ENCODE measurements at places on chromosomes 2 and 18.

DNA sequence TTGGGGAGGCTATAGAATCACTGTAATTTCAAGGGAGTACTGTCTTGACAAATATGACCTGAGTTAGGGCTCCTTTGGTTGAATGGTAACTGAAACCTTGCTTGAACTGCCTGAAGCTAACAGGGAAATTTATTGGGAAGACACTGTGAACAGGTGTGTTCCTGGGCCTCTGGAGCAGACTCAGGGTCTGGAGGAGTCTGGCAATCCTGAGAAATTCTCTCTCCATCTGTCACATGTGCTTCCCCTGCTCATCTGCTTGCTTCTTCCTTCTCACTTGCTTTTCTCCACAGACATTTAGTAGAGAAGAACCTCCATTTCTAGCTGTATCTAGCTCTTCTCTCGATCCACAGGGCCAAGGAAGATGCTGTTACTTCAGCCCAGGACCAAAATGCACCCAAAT is 476.5 kb downstream of the LRP1B start:
- DNase-seq, result no peak

- DNase-seq, result peak; percentile 28
Measured at GRCh38 chr2:237865623-237866041, 6.2 kb downstream of the RAMP1 start.

GRCh38 chr18:27662537-27662936 is 477.4 kb upstream of the CHST9 start:
- DNase-seq, result no peak

DNA sequence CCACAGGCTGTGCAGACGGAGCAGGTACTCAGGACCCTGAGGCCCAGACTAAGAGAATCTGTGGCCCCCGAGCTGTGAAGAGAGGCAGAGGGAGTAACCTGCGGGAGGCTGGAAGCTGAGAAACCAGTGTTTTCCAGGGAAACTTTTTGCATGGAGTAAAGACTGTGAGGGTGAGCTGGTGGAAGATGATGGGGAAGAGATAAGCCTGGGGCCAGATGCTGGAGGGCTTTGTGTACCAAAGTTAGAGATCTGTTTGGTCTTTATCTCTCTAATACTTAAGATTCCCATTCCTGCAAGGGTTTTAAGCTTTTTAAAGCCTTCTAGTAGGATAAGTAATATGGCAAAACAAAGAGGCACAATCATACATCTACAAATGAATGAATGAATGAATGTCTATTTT is 43.7 kb upstream of the MEX3C start:
- DNase-seq, result no peak

- DNase-seq, result peak; percentile 60
Measured at GRCh38 chr2:71548646-71549425, 95.5 kb downstream of the DYSF start.

DNA sequence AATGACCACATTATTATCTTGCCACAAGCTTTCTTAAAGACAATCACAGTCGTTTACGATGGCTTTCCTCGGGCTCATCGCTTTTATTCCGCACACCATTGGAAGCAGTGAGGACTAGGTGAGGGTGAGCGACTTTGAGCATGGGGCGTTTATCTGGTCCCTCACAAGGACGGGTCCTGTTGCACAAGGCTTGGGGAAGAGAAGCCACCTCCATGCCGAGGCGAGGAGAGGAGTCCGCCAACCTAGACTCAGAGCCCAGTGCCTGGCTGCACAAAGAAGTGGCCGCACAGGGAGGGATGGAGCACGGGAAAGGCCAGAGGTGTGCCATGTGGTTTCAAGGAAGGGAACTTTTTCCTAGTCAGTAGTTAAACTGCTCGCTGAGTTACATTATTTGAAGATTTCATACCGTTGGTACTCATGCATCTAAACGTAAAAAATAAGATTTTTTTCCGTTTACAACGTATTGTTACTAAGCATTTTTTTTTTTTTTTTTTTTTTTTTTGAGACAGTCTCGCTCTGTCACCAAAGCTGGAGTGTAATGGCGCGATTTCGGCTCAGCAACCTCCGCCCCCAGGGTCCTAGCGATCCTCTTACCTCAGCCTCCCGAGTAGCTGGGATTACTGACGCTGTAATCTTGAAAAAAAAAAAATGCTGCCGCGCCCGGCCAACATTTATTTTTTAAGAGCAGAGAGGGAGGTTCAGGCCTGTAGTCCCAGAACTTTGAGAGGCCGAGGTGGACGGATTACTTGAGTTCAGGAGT is 849 bp upstream of the CYP27C1 start:
- DNase-seq, result no peak
